MCF 10A (cell line): ENCODE measurements at places on chromosomes 3 and 15. TPM values are rescaled to one million over a fixed set of nuclear protein-coding genes. Genes with fewer than 3 reads are reported as not detected.

GRCh38 chr3:153273767-153274435 is 111.9 kb downstream of the RAP2B start:
- peak; percentile 41 for DNase-seq

DNA sequence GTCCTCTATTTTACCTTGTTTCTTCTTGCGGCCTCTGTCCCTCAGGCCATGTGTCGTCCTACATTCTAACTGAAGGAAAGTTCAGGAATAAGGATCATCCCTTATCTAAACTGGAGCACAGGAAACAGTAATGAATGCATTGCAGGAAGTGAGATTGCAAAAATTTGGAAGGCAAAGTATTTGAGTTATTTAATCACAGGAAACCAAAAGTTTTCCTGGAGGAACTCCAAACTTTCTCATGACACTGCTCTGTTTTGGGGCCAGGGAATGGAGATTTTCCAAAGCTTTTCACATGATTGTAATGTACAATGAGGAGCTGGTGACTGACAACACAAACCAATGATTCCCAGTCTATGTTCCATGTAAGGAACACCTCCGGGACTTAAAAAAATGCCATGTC is 57.8 kb upstream of the PLSCR4 start:
- DNase-seq, result peak; percentile 28

- peak; percentile 81 for DNase-seq
Observed at GRCh38 chr15:55907797-55908196, 85.6 kb downstream of the NEDD4 start.

DNA sequence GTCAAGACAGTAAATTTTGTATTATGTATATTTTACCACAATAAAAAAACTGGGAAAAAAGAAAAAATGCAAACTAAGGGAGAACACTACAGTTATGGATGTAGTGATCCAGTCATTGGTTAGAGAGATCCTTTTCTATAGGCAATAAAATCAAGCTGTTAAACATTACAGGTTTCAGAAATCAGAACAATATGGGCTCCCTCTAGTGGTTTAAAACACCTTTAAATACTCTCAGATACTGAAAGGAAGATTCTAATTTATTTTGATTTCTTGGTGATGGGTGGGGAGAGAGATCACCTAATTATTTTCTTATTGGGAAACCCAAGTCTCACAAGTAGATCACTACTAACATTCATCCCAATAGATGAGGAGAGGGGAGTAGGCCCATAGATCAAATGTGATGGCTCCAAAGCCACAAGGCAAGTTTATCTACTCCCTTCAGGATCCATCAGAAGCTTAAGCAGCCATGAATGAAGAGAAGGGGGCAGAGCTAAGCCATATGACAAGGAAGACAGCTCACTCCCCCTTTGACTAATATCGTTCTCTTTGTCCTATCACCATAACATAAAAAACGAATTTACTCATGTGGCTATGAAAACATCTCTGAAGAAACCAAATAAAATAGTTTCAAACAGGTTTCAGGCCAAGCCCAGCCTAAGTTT is 118.6 kb downstream of the ANO10 start:
- peak; percentile 37 for DNase-seq

The TLE3 gene
- 21.6 and 23.2 TPM in 2 replicates for total RNA-seq

- DNase-seq, result no peak
Observed at GRCh38 chr3:171980578-171981270, 58.7 kb upstream of the FNDC3B start.

The PAK2 gene
- total RNA-seq, result 119 and 126 TPM in 2 replicates

The HRH1 gene
- 11.0 and 14.8 TPM in 2 replicates for total RNA-seq

The FOXB1 gene
- not detected in 2 replicates for total RNA-seq

DNA sequence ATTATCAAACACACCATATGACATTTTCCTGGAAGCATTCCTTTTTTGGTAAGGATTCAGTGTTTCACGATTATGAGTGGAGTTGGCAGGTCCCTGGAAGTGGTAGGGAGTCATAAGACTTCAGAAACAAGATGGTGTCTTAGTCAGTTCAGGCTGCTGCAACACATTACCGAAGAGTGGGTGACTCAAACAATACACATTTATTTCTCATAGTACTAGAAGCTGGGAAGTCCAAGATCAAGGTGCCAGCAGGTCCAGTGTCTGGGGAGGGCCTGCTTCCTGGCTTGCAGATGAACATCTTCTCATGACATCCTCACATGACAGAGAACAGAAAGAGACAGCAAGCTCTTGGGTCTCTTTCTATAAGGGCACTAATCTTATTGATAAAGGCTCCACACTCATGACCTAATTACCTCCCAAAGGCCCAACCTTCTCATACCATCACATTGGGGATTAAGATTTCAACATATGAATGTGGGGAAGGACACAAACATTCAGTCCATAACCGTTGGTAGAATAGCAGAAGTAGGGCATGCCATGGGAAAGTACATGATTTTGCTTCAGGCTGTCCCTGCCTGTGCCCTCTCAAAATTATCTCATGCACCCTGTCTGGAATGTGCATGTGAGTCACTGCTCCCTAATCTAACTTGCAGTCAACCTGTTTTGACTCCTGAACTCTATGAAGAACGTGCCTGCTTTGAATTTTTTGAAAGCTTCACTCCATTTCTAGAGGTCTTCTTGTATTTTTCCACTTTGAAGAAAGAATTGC is 72.5 kb downstream of the GTPBP8 start:
- peak; percentile 41 for DNase-seq

The CPB1 gene
- total RNA-seq, result not detected in 2 replicates

DNA sequence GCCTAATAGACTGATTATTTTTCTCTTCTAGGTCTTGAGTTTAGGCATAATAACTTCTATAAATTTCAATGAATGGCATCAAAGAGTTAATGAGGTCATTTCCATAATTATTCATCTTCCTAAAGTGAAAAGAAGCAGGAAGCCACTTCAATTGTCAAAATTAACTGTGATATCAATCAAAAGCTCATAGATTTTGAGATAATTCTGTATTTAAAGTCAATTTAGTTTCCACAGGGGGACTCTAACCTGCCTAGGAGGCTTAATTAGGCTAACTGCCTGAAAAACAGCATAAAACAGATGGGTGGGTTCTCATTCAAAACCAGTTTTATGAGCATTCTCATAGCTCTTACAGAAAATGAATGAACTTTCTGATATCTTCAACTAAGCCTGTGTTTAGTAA is 177.8 kb downstream of the OTOL1 start:
- DNase-seq, result no peak

- DNase-seq, result no peak
Observed at GRCh38 chr15:27479296-27480140, 508.5 kb downstream of the GABRG3 start.

DNA sequence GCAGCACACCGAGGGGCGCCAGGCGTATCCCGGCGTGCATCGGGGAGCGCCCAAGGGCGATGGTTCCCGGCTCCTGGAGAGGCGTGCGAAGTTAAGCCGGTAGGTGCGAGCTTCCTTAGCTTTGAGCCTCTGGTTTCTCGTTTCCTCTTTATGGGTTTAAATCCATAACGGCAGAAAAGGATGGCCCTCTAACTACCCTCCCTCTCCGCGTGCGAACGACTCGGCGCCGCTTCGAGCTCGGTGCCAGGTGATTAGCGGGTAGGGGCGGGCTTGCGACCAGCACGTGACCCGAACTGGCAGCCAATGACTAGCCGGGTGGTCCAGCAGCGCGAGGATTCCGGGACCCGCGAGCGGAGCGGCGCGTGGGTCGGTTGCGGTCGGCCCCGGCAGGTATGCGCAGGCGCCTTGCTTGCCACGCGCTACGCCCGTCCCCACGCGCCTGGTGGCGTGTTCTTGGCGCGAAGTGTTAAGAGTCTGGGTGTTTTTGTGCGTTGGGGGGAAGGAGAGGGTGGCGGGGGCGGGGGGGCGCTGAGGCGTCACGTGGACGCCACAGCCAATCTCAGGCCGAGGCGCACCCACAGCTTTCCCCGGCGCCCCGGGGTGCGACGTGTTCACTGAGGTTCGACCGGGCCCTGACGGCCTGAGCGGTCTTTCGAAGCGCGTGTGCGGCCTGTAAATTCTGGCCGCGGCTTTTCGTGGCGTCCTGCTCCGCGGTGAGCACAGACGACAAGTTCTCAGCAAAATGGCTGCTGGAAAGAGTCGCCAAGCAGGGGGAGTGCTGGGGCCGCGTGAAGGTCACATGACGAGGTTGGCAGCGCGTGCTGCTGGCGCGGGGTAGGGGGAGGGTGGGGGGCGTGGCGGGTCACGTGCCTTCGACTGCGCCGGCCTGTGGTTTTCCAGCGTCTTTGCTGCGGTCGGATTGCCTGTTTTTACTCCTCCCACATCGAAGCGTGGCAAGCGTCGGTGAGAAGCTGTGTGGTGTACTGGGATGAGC is 38.7 kb upstream of the MGA start:
- peak; percentile 85 for DNase-seq

DNA sequence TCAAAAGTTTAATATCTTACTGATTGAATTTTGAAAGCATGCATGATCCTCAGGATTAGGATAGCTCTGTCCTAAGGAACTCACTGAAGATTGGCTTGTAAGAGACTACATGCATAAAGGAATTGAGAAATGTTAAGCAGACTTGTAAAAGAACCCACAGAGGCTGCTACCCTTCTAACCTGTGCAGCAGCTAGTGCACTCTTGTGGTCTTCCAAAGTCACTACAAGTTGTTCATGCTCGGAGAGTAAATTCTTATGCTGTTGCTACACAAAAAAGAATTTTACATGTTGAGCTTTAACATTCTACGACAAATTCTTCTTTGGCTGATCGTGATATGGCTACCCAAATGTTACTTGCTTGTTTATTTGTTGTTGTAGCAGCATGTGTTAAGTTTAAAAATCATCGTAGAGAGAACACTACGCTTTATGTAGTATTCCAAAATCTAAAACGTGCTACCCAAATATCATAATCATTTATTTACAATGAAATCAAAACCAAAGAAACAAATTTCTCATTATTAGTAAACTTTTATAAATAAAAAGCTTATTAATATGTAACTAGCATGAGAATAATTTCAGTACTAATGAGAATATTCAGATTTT is 55.0 kb downstream of the GOLIM4 start:
- peak; percentile 70 for DNase-seq

GRCh38 chr3:49170744-49171118 is 667 bp upstream of the KLHDC8B start:
- DNase-seq, result no peak

DNA sequence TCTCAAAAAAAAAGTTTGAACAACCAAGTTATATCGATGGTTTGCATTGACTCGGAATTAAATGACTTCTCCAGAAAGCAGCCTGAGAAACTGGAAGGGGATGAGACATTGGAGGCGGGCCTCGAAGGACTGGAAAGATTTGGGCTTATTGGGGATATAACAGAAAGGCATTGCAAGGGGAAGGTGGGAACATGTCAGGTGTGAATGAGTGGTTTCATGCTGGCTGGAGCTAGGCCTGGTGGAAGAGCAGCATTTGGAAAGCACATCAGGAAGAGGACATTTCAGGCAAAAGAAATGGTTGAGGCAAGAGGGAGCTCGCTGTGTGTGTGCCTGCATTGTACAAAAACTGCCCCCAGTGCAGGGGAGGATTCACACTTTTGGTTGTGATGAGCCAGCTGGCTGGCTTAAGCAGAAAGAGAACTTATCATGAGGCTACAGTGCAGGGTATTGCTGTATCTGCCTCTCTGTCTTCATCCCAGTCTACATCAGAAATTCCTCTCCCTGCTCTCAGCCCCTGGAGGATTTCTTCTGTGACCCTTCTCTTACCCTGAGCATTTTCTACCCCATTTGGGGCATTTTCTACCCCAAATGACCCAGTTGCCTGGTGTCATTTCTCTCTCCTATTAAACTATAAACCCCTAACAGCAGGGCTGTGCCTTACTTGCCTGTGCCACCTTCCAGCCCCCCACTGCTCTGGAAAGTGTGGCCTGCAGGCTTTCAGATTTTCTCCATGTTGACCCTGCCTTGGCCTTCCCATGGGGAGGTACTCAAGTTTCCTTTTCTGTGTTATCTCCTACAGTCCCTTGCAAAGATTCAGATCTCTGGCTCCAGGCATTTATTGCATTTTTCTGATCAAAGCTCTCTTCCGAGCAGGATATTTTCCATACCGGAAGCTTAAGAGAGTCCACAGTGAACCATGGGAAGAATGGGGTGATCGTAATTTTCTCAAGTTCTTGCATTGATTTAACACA is 64.4 kb upstream of the FLNB start:
- no peak for DNase-seq

- no peak for DNase-seq
Observed at GRCh38 chr15:40108061-40108854, 421 bp downstream of the BMF start.

GRCh38 chr3:99659951-99660350 is 21.6 kb downstream of the COL8A1 start:
- DNase-seq, result no peak

The LRRC3B gene
- not detected in 2 replicates for total RNA-seq

The GP5 gene
- 0.15 TPM in 1 of 2 replicates, not detected in the other for total RNA-seq

DNA sequence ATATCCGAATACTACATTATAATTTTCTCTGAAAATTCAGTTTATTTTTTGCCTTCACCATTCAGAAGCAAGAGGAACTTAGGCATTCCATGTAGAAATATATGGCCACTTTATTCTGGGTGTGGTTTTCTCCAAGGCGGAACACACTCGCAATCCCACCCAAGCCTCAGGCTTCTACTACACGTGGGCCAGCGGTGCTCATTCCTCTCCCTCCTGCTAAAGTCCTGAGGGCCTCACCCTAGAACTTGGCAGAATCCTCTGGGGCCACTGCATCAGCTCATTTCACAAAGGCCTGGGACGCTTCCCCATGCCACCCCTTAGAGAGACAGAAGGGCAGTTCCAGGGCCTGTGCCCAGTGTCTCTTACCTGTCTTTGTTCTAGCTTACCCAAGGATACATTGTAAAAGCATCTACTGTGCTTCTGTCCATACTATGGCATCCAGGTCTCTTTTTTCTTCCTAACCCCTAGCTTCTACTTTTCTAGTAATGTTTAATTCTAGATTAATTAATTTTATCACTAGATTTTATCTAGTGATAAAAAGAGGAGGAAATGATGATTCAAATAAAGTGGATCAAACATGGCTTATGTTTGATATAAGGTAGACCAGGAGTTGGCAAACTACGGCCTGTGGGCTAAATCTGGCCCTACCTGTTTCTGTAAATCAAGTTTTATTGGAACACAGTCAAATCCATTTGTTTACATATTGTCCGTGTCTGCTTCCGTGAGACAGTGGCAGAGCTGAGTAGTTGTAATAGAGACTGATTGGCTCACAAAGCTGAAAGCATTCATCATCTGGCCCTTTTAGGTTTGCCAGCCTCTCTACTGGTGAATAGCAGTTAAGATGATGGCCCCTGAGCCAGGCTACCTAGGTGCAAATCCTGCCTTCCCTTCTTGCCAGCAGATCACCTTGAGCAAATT is 29.8 kb downstream of the LARS2 start:
- no peak for DNase-seq

DNA sequence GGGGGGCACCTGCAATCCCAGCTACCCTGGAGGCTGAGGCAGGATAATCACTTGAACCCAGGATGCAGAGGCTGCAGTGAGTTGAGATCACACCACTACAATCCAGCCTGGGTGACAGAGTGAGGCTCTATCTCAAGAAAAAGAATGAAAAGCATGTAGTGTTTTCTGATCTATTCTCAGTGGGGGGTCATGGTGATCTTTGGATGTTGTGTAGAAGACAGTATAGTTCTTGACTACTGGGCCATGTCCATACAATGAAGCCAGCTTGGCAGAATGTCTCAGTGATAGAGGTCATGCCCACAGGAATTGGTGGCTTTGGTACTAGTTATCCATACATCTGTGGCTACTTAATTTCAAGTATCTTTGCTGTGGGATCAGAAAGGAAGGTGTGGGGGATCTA is 26.8 kb upstream of the NANOGP8 start:
- DNase-seq, result no peak

The ADCY5 gene
- total RNA-seq, result not detected in 2 replicates
